Stimulated activated CD8-positive, alpha-beta memory T cell treated with anti-CD3 and anti-CD28 coated beads, Interleukin-4, amount 100 ng/mL, for 1 hour (primary cell): ENCODE measurements at places on chromosomes 2 and 18.

DNA sequence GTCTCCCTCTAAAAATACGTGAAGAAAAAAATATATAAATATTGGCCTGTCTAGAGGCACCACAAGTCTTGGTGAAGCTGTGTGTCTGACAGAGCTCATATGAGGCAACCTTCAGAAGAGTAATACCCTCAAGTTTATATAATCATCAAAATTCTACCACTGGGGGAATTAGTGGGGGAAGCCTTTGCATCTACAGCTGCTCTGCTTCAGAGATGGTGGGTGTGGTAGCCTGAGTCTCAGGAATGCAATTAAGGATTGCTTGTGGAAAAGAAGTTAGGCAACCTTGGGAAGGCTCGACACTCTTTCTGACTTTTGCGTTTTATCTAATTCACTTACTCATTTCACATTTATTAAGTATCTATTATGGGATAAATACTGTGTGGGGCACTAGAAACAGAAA, 17.4 kb downstream of the TPGS2 start:
- DNase-seq = no peak

- no peak for DNase-seq
Measured at GRCh38 chr18:12013186-12013916, 32.0 kb downstream of the IMPA2 start.

DNA sequence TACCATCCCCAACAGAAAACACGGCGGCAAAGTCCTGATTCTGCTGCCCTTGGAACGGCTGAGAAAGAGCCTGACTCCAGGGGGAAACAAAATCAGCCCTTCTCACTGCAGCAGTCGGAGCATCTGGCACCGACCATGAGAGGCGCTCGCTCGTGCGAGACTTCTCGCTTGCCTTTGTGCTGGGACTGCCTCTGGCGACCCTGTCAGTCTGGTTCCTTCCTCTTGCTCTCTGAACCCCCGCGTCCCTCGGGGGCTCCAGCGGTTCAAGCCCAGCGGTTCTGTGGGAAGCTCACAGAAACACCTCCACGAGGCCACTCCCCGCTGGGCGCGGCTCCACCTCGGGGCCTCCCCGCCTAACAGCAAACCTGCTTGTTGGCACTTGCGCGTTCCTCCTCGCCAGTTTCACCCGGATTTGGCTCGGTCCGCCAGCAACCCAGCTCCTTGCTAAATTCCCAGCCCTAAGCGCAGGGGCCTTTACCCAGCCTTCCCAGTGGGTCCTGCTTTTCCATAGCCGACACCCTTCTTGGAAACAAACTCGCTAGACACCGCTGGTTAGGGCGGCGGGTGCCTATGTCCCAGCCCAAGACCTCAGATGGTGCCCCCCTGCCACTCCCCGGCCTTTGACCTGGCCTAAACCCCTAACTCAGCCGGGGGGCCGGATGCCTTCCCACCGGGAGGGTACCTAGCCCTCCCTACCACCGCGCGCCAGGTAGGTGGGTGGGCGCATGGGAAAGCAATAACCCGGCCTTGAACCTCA, 2.2 kb downstream of the RND3 start:
- DNase-seq = no peak

DNA sequence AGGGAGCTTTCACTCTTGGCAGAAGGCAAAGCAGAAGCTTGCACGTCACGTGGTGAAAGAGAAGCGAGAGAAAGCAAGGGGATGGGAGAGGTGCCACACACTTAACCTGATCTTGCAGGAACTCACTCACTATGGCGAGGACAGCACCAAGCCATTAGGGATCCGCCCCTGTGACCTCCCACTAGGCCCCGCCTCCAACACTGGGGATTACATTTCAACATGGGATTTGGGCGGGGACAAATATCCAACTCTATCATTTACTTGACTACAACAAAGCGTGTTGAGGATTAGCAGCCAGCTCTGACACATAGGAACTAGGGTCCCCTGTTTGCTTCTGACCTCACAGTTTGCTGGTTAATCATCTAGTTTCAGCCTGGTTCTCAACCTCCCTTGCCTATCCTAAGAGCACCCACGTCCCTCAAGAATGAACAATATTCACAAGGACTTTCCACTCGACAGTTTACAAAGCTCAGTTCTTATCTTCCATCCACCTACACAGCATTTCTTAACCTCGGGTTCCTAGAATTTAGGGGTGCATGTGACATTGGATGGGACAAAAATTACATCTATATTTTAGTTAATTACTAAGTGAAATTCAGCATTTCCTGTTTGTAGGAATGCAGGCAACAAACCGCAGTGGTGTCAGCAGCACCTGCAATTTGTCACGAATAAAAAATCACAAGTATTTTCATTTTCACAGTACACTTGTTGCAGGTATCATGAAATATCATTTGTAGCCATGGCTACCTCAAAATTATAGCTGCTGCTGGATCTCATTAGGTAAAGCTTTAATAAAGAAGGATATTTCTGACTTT, 36.0 kb downstream of the LBH start:
- no peak for DNase-seq

DNA sequence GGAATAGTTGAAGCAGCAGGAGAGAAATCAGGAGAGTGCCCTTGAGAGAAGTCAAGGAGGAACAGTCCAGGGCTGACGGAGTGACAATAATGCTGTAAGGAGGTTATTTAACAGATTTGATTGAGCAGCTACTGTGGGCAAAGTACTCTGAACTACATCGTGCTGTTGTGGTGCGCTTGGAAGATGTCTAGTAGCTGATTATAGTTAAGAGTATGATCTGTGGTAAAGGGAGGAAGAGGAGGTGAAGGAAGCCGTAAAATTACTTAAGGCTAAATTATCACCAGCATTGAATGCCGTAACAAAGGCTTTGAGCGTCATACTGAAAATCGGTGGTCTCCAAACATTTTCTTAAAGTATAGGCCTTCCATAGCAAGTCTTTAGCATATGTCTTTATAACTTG, 4.5 kb downstream of the PCBP1 start:
- no peak for DNase-seq
